ENCODE measurements at places on chromosomes 1 and 21.

- DNase-seq: no peak
Observed at GRCh38 chr1:174413632-174414031, 34.1 kb upstream of the GPR52 start.

GRCh38 chr1:206867716-206868115 lies 2.3 kb downstream of the IL20 start:
- DNase-seq: no peak

GRCh38 chr1:75396745-75397144 lies 214.2 kb downstream of the SLC44A5 start:
- DNase-seq: no peak

DNA sequence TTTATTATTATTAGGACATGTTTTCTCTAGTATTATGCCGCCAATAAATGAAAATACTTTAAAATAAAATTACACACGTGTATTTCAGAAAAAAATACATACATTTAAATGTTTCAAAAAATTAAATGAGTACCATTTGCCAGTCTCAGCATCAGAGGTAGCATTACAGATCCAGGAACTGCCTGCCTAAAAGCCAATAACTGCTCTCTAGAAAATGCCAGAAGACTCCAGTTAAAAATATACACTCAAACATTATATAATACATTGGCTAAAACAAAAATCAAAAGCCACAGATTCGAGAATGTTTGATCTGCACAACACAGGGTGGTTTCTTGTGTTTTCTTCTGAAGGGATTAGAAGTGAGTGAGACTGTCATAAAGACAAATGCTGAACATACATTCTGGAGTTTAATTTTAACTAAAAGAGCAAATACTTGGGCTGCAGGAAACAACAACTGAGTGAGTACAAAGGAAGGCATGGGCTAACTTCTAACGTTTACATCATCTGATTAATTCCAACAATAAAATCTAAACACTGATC lies 105.5 kb downstream of the RERE start:
- no peak for DNase-seq

- DNase-seq: no peak
Observed at GRCh38 chr1:145785547-145785946, 38.3 kb downstream of the RNF115 start.

GRCh38 chr1:153534226-153534924 lies 1.4 kb downstream of the S100A6 start:
- DNase-seq: no peak

DNA sequence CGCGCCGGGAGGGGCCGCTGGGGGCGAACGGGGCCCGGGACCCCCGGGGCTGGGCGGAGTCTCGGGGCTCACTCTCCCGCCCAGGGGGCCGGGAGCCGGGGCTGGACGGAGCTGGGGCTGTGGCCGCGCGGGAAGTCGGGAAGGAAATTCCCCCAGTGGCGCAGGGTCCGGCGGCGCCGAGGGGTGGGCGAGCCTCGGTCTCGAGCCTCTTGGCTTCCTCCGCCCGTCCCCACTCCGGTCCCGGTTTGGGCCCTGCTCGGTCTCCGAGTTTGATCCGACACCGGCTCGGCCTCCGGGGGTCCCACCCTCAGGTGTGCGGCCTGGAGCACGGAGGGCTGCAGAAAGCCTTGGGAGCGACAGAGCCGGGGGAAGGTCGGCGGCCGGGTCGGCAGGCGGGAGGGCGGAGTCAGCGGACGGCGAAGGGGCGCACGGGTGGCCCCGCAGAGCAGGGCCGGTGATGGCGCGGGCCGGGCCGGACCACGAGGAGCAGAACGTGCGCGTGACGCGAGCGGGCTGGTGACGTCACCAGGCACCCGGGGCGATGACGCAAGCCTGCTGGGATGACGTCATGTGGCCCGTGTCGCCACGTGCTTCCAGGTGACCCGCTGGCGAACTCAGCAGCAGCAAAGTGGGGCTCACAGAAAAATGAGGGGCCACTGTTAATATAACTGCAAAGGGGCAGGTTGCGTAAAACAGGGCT lies 610 bp upstream of the HES4 start:
- peak; percentile 58 for DNase-seq

DNA sequence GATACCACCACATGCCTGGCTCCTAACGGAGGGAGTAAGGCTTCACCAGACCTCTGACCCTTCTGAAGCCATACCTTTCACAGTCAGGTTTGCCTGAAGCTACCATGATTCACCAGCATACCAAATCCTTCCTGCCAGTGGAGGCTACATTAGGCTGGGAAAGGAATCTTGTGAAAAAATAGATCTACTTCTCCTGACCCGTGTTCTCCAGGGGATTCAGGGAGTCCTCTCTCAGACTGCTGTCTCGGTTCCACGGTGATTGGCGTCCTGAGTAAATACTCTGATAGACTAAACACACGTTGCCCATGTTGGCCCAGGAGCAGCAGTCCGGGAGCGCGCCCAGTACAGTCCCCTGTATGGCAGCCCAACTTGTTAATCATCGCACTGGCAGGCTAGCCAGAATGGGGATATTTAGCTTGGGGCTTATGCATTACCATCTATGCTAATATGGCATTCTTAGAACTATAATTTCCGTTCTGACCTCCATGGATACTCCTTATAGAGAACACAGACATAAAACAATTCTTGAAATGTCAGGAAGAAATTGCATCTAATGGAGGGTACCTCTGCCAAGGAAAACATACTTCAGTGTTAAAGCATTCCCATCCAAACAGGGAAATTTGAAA lies 173.2 kb downstream of the ROR1 start:
- no peak for DNase-seq

- DNase-seq: no peak
Observed at GRCh38 chr1:93565496-93566206, 116.0 kb downstream of the BCAR3 start.

DNA sequence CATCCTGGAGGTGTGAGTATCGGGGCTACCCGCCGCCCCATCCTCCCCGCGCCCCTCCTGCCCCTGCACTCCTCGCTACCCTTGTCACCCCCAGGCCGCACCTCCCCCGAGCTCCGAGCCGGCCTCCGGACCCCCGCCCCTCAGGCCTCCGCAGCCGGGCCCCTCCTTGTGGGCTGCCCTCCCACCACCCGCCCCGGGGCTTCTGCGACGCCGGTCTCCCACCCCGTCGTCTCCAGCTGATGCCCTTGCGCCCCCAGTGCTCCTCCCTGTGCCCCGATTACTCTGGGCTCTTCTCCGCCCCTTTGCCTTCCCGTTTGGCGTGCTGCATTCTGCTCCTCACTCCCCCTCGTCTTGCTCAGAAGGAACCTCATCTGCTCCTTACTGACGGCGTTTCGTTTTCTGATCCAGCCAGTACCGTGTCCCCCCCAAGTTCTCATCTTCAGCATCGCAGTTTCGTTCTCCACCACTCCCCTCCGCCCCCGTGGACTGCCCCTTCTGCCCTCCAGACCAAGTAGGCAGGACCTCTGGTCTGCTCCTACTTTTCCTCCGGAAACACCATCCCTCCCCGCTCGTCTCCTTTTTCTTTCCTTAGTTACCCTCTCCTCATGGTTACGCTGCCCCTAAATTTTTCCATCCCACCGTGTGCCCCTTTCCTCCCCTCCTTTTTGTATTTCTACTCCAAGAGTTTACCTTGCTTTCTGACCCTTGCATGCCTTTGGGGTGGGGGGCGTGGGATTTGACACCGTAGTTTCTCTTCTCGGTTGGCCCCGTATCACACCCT lies 841 bp downstream of the SNX27 start:
- no peak for DNase-seq

- no peak for DNase-seq
Observed at GRCh38 chr1:70441392-70442035, 30.4 kb downstream of the CTH start.

GRCh38 chr1:15916417-15916816 lies 59.5 kb downstream of the ZBTB17 start:
- DNase-seq: no peak

GRCh38 chr1:86155051-86155806 lies 1.3 kb downstream of the COL24A1 start:
- no peak for DNase-seq

DNA sequence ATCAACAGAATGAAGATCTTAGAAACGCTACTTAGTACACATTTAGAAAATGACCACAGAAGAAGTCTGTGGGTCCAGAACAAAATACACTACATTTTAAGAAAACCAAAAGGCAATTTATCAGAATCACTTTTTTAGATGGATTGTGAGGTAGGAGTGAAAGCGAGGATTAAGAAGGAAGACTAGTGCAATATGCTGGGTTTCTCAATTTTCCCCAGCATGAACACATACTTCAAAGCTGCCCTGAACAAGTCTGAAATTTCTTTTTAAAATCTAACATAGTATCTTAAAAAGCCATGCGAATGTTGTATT lies 200.5 kb downstream of the SLC45A1 start:
- no peak for DNase-seq

DNA sequence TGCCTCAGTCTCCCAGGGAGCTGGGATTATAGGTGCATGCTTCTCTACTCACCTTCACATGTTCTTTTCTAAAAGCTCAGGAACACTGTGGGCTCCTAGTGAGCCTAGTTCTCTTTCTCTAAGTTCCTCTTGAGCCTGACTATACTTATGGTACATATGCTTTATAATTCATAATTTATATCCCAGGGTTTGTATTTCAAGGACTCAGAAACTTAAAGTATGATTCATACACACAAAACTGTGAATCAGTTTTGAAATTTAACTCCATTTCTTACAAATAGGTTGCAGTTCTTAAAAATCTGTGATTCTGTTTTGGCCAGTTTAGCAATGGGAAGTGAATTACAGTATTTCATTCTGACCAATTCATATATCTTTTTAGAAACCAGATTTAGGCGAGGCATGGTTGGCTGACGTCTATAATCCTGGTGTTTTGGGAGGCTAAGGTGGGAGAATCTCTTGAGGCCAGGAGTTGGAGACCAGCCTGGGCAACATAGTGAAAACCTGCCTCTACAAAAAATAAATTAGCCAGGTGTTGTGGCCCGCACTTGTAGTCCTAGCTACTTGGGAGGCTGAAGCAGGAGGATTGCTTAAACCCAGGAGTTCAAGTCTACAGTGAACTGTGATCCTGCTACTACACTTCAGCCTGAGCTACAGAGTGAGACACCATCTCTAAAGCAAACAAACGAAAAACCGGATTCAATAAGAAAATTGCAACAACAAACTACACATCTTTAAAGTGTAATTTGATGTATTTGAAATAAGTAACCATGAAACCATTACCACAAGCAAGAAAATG lies 15.6 kb downstream of the RASAL2 start:
- DNase-seq: no peak

GRCh38 chr1:209613400-209614150 lies 30.1 kb downstream of the CAMK1G start:
- DNase-seq: no peak

GRCh38 chr1:58596631-58597052 lies 19.6 kb upstream of the TACSTD2 start:
- DNase-seq: no peak

DNA sequence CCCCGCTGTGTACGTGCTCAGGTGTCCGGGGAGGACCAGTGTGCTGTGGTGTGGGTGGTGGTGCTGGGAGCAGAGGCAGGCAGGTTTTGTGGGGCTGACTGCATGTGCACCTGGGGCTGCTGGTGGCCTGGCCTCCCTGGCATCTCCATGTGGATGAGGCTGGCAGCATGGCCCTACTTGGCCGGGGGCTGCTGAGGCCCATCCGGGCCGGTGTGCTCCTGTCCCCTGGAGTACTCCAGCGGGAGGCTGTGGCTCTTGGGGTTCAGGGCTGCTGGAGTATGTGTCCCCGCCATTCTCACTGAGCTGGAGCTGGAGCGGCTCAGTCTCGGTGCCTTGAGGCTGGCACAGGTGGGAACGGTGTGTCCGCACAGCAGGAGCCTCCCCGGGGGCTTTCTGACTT lies 20.8 kb upstream of the PEX10 start:
- no peak for DNase-seq

DNA sequence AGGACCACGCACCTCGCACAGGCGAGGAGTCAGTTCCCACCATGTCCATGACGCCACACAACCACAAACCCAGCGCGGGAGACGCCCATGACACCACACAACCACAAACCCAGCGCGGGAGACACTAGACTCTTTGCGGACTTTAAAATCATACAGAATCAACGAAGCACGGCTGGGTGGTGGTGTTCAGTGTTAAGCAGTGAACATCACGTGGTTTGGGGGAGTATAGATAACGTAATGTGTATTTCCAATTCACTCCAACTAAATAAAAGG lies 19.2 kb downstream of the PTTG1IP start:
- no peak for DNase-seq

Data from stimulated activated CD4-positive, alpha-beta T cell treated with anti-CD3 and anti-CD28 coated beads, TNF-alpha, amount 100 ng/mL, for 1 hour (primary cell).